Mesothelial cell of epicardium (in vitro differentiated cells): ENCODE measurements at places on chromosomes 12 and 14.

DNA sequence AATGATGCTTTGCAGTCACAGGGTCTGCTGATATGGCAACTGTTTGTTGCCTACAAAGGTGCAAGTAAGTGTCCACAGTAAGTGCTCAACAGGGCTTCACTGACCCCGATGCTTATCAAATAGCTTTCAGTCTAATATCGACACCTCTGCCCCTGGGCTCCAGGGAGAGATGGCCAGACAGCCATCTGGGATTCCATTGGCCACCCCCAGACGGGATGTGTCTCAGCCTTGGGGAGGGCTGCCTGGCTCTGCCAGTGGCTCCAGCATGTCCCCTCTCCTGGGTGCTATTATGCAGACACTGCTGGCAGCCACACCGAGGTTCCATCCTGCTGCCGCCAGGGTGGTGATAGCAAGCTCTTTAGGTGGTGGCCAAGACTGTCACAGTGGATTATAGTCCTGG is 57.4 kb downstream of the DGLUCY start:
- DNase-seq = no peak

GRCh38 chr12:47801904-47802246 is 17.8 kb downstream of the HDAC7 start:
- DNase-seq = no peak

GRCh38 chr12:107241411-107241810 is 148.1 kb upstream of the CRY1 start:
- no peak for DNase-seq

GRCh38 chr12:62128175-62128975 is 131.8 kb upstream of the USP15 start:
- DNase-seq = no peak

- no peak for DNase-seq
These were observed 101.7 kb downstream of the RTN1 start for GRCh38 chr14:59768855-59769375.

DNA sequence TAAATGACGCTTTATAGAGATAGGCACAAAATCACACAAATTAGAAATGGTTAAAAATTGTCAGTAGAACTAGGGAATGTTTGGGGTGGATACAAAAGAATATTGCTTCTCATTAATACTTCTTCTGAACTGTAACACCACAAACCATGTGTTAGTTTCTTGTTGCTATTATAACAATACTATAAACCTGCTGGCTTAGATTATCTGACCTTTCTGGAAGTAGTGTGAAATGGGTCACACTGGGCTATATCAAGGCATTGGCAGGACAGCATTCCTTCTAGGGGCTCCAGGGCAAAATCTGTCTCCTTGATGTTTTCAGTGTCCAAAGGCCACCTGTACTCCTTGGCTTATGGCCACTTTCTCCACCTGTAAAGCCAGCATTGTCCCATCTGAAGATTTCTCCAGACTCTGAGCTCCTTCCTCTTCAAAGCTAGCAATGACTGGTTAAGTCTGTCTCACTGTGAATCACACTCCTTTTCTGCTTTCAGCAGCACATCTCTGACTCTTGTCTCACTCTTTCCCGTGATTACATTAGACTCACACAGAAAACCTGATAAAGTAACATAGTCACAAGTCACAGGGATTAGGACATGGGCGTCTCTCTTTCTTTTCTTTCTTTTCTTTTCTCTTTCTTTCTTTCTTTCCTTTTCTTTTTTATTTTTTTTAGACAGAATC is 86.3 kb downstream of the SLC15A4 start:
- DNase-seq = no peak

DNA sequence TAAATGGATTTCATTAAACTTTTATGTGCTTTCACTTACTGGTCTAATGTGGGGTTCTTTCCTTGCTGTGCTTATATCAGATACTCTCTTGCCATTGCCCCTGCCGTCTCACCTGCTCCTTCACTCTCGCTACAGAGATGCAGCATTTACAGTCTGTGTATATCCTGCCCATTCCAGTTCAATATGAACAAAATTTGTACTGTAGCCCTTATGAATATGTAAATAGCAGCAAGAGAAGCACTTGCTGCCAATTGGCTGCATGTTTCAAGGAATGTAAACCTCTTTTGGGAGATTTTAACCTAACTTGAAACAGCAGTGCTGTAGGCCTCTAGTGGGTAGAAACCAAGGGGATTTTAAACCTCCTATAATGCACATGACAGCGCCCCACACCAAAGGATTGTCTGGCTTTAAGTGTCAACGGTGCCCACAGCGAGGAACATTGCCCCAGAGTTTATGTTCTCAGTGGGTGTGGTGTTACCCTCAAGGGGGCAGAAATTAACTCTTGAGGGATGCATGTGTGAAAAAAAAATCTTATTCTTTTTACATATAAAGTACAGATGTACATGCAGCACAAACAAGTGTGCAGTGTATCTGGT is 19.1 kb downstream of the PCNX1 start:
- no peak for DNase-seq

DNA sequence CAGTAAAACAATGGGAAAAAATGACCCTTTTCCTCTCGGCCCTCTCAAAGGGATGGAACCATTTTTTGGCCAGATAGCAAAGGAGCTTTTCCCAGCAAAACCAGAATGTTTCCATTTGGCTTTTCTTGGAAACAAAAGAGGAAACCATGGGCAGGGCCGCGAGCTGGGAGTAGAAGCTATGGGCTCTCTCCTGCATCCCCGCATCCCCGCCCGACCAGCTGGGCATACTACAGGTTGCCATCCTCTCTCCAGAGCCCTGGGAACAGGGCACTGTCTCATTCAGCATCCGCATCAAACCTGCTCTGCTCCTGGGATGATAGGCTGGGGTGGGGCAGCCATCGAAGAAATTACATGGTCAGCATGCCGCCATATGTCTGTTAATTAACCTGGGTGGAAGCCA is 20.9 kb downstream of the CD9 start:
- no peak for DNase-seq

- DNase-seq = no peak
These were observed 95.8 kb upstream of the SLC35F4 start for GRCh38 chr14:57961786-57962060.

DNA sequence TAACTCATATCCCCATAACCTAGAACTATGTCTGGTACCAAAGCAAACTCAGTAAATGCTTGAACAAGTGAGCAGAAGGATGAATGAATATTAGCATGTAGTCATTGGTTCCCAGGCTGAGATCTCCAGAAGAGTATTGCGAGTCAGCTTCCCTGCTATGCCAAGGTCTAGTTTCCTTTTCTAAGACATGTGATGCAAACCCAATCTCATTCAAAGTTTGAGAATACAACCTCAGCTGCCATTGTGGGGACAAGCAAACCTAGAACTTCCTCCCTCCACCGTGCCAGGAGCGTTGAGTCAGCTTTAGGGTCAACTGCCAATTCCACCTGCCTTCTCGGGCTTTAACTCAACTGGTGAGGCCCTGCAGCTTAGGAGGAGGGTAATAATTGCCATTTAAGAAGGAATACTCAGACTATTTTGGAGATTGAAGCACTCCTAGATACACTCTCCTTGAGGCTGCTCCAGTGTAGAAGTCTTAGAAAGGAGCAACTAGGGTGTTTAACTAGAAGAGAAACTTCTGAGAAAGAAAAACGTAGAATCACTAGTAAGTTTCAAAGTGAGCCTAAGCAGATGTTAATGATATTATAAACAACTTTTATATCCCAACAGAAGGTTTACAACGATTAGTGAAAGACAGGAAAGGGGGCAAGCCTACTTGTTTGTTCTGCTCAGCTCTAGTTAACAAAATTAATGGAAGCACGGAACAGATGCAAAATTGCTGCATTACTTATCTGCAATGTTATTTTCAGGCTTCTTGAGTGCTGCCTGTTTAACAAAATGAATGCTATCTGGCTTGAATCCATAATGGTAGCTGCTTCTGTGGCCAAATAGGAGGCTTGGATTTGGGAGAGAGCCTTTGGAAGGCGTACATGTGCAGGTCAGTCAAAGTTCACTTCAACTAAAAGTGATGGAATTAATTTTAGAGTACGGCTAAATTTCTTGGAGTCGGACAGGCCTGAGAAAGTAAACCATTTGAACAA is 96.9 kb downstream of the HELB start:
- DNase-seq = no peak

DNA sequence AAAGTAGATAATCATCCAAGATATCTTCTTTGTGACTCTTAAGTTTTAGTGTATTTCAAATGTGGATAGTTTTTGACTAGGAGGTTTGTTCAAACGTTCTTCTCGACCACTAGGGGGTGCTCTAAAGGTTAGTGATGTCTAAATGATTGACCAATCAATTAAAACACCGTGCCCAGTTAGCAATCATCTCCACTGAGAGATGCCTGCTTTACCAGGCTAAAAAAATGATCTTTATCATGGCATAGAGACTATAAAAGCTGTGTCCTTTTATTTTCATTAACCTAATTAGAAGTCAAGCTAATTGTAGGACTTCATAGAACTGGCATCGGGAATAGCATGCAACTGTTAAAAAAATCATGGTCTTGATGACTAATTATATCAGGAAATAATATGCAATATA is 153.9 kb downstream of the PRKCH start:
- DNase-seq = no peak

- DNase-seq = no peak
These were observed 337.5 kb downstream of the FLRT2 start for GRCh38 chr14:85867450-85867849.

- no peak for DNase-seq
These were observed 97.3 kb downstream of the RIN3 start for GRCh38 chr14:92610849-92611271.

- DNase-seq = no peak
These were observed 16.9 kb upstream of the FAM222A start for GRCh38 chr12:109696485-109697269.

- no peak for DNase-seq
These were observed 47.7 kb upstream of the HECTD1 start for GRCh38 chr14:31255286-31255685.

- DNase-seq = no peak
These were observed 75.8 kb downstream of the CALM1 start for GRCh38 chr14:90472632-90473031.

DNA sequence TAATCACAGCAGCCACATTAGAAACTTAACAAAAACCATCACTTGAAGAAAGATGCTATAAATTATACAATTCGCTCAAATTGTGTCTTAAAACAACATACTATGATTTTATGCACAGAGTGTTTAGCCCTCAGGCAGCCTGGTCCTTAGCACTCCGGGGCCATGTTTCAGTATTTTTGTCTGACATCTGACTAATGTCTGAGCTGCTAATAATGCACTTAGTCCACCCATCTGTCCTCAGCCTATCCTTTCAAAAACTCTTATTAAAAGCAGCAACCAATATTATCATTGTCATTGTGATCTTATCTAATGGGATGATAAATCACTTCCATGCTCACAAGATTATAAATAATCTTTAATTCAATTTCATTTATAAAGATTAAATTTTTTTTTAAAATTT is 602.7 kb upstream of the FOXG1 start:
- no peak for DNase-seq

- no peak for DNase-seq
These were observed 38.8 kb downstream of the MDM1 start for GRCh38 chr12:68293347-68293746.

DNA sequence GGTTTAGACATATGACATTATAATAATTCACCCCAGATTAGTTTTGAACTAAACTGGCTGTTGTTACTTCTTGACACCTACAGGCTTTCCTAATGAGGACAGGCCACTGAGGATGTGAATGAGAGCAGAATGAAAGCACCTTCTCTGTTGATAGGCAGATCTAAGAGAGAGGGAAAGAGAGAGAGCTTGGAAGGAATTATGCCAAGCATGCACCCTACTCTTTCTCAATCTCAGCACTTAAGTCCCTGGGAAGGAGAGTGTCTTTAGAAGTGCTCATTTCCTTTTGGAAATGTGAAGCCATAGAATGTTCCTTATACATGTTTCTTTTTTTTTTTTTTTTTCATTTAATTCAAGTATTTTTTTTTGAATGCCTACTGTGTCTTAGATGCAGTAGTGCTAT is 49.0 kb downstream of the TBC1D15 start:
- no peak for DNase-seq

DNA sequence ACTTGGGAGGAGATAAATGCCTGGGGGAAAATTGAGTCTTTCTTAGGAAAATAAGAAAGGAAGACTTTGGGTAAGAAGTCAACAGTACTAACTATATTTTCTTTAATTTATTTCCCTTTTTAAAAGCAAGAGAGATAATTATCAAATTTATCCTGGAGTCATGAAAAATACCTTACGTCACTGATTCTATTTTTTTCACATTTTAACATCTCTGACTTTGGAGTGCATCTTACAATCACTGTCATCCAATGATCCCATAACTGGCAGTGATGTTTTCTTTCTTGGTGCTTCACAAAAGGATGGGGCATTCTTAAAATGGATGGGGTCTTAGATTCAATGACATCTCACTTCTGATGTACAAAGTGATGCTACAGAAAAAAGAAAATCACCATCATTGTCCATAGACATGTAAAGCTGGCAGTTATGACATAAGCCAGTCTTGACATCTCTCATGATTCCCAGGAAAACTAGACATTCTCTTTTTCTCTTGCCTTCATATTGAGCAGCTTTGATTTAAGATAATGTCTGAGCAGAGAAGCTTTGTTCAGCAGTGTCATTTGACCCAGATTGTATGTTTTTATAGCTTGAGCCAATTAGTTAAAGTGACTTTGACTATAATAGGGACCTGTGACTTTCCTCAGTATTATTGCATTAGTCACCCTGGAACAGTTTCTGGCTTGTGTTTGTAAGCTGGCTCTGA is 236.2 kb downstream of the EGLN3 start:
- no peak for DNase-seq

GRCh38 chr12:109949089-109949488 is 47.1 kb downstream of the GIT2 start:
- DNase-seq = no peak

- no peak for DNase-seq
These were observed 161.1 kb upstream of the FOXN3 start for GRCh38 chr14:89578156-89578555.

DNA sequence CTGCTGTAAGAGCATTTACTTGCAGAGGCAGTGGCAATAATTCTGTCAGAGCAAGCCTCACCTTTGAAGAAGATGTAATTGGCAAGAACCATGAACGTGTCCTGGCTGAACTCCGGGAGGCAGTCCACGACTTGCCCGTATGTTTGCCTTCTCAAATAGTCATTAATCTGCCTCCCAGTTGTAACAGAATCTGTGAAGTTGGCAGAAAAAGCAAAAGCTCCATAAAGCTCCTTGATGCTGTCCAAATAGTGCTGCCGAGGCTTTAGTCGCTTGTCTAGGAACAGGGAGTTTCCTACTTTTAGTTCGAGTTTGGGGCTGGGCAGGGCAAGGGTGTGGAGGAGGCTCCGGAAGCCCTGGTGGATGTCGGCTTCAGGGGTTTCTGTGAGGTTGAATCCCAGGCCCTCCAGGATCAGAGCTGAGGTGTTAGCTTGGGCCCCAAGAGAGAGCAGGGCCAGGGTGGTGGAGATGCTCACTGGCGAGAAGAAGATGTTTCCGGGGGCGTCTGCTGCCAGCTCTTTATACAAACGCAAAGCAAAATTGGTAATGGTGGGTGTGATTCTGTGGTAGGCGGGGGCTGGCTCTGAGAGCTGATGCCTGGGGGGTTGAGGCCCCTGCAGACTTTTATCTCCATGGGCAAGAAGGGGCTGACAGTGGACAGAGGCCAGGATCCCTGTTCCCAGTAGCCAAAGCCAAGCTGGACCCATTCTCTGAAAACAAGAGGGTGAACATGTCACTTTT is 4.4 kb downstream of the SERPINA11 start:
- no peak for DNase-seq

GRCh38 chr12:1927751-1928351 is 9.4 kb upstream of the CACNA2D4 start:
- no peak for DNase-seq

GRCh38 chr14:103121121-103121845 is 2.0 kb upstream of the TNFAIP2 start:
- DNase-seq = no peak
